ENCODE measurements at places on chromosomes 16 and 17.

DNA sequence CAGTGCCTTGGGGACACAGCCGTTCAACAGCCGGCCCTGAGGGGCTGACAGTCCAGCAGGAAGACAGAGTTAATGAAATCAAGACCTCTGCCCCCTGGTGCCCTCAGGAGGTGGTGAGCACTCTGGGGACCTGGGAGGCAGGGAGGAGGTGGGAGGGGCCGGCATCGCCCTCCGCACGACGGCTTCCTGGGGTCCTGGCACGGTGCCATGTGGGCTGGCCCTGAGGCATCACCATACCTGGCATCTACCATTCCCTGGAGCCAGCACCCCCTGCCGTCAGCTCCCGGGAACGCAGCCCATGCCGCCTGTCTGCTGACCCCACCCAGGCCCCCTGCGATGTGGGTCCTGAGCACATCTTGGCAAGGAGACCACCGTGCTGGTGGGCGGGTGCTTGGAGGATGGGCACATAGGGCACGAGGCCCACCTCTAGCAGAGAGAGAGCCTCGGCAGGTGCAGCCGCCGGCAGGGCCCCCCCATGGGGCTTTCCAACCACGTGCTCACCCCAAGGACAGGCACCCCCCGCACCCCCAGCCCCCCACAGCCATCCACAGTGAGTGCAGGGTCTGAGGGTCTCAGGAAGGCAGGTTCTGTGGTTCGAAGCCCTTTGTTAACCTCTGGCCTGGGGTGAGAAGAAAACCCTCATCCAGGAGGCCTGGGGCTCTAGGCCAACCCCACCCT, 52.5 kb downstream of the ZFPM1 start:
- DNase-seq = peak; percentile 96

DNA sequence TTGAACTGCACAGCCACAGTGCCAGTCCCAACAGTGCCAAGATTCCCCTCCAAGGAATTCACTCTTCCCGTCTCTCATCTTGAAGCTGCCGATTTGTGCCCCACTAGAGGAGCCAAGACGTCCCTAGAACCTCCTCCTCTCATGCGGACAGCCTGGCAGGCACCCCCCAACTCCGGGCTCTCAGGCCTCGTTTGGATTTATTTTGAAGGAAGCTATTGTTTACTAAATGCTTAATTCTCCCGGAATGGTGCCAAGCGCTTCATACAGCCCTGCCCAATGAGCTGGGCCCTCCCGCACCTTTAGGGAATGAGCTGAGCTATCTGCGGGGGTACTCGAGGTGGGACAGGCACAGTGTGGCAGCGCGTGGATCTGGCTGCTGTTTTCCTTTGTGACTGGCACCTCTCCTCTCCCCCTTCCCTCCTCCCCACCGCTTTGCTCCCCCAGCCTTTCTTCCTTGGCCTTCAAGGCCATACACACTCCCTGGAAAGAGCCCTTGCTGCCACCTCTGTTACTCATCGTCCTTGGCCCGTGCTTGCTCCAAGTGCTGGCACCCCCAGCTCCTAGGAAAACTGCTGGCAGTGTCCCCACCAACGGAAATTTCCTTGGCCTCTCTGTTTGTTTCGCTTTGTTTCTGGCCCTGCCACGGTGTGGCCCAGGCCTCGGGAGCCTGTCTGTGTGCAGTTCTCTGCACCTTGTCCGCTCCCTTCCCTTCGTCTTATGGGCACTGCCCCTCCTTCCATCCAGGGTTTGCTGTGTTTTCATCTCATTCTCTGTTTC, 49.9 kb upstream of the CDR2 start:
- no peak for DNase-seq

DNA sequence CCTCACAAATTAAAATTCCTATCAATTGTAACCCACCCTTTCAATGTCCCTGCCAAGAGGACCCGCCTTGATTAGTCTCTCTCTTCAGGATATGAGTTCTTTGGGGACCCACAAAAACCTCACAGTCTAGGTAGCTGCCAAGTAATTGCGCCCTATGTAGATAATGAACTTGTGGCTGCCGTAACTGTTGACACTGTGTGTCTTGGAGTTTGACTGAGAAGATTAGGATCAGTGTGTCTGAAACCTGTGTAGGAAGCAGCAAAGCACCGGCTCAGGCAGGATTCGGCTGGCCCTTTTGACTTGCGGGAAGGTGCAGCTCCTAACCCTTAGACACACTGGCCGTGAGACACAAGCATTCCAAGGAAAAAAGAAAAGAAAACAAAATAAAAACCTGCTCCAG, 17.8 kb upstream of the SLC6A4 start:
- DNase-seq = no peak

GRCh38 chr17:33522623-33523022, 229.5 kb upstream of the ASIC2 start:
- DNase-seq = no peak
